Activated B cell treated with CpG ODN at 0.5 μM for 24 hours (primary cell): ENCODE measurements at places on chromosomes 7 and 10. TPM values are rescaled to one million over a fixed set of nuclear protein-coding genes. Genes with fewer than 3 reads are reported as not detected.

Gene IDI2
- not detected in 2 replicates for total RNA-seq

GRCh38 chr10:132028706-132029105, 37.0 kb upstream of the JAKMIP3 start:
- H3K4me3 ChIP-seq, result no peak overlapping the region
- DNase-seq, result no peak
- H3K27ac ChIP-seq, result no peak overlapping the region
- peaks cover 39% of the 10 kb centered on the region for H3K27me3 ChIP-seq
- no peaks in the 10 kb centered on the region for H3K36me3 ChIP-seq

Gene WIPF3
- not detected in 2 replicates for total RNA-seq

GRCh38 chr7:5223646-5224340, 33.8 kb downstream of the WIPI2 start:
- peaks cover 84% of the 10 kb centered on the region for H3K36me3 ChIP-seq
- no peaks in the 10 kb centered on the region for H3K27me3 ChIP-seq

GRCh38 chr7:66016131-66016461, 34.1 kb upstream of the GUSB start:
- no peaks in the 10 kb centered on the region for H3K4me1 ChIP-seq
- no peaks in the 10 kb centered on the region for H3K36me3 ChIP-seq
- peaks cover 5% of the 10 kb centered on the region for H3K27me3 ChIP-seq
- DNase-seq, result no peak
- H3K4me3 ChIP-seq, result no peak overlapping the region

DNA sequence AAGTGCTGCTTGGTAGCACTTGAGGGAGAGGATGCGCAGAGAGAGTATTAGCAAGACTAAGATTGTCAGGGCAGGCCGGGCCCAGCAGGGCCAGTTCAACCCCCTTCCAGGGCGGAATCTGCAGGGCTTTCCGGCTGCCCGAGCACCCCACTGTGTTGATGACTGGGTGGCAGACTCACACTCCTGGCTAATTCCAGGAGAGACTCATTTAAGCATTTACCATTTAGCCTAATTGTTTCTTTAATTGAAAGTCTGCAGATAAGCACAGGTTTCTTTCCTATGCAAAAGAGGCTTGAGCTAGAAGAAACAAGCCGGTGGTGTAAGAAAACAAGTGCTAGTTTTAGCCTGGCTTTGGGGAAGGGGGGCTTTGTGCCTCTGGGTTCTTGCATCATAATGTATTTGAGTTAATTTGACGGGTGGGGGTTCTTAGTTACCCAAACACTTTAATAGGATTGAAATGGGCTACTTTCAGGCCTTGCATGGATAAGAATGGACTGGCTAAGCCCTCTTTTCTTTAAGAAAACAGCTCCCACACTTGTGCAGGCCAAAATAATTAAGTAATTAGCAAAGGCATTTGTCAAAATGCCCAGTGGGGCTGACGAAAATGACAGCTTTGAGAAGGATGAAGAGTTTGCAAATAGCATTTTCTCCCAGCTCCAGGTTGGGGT, 201.3 kb downstream of the MYOF start:
- no peak overlapping the region for H3K27ac ChIP-seq
- DNase-seq, result no peak
- H3K4me1 ChIP-seq, result no peaks in the 10 kb centered on the region
- no peak overlapping the region for H3K4me3 ChIP-seq

DNA sequence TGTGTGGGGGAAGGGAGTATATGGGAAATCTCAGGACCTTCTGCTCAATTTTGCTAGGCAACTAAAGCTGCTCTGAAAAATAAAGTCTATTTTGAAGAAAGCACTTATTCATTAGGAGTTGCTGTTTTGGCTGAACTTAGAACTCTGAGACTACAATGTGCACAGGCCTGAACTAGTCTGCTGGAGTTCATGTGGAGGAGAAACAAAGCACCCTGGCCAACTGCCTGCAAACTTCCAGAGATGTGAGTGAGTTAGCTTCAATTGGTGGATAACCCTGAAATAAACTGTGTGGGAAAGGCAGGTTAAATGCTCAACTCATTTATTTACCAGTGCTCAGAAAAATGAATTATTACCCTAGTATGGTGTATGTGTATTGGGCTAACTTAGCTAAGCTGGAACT, 17.3 kb upstream of the FAM241B start:
- no peaks in the 10 kb centered on the region for H3K36me3 ChIP-seq
- peaks cover 32% of the 10 kb centered on the region for H3K27me3 ChIP-seq
- DNase-seq, result no peak
- H3K27ac ChIP-seq, result no peak overlapping the region
- H3K4me3 ChIP-seq, result no peak overlapping the region
- H3K4me1 ChIP-seq, result peaks cover 8% of the 10 kb centered on the region

GRCh38 chr7:57505176-57505575, 55.2 kb downstream of the ZNF716 start:
- no peaks in the 10 kb centered on the region for H3K36me3 ChIP-seq
- H3K27ac ChIP-seq, result no peak overlapping the region
- no peak overlapping the region for H3K4me3 ChIP-seq
- DNase-seq, result no peak
